Anterior cingulate cortex (tissue), 58 donors: ENCODE measurements at places on chromosomes 3 and 15.

DNA sequence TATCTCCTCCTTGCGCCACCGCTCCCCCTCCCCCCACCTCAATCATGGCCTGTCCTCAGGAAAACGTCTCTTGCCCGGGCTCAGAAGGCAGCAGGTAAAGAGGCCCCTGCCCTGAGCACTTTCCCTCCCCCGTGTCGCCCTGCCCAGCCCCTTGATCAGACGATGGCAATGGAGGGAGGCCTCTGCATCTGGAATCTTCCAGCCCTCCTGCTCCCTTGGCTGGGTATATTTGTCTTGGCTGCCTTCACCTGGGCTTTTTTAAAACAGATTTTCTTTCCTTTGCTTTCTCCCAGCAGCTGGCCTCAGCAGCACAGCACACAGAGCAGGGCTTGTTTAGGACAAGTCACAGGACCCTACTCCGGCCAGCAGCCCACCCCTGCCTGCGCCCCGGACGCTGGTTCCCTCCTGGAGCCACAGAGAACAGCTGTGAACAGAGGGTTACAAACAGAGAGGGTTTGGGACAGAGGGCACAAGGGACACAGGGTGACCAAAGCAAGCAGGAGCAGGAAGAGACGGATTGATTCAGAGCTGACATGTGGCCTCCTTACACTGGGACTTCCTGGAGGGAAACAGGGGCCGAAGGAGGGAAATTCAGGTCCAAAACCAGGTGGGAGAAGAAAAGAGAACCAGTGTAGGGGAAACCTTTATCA, 78.7 kb downstream of the ISG20 start:
- no peak for DNase-seq

- DNase-seq, result no peak
Observed at GRCh38 chr3:15460891-15461531, 33.6 kb downstream of the EAF1 start.

DNA sequence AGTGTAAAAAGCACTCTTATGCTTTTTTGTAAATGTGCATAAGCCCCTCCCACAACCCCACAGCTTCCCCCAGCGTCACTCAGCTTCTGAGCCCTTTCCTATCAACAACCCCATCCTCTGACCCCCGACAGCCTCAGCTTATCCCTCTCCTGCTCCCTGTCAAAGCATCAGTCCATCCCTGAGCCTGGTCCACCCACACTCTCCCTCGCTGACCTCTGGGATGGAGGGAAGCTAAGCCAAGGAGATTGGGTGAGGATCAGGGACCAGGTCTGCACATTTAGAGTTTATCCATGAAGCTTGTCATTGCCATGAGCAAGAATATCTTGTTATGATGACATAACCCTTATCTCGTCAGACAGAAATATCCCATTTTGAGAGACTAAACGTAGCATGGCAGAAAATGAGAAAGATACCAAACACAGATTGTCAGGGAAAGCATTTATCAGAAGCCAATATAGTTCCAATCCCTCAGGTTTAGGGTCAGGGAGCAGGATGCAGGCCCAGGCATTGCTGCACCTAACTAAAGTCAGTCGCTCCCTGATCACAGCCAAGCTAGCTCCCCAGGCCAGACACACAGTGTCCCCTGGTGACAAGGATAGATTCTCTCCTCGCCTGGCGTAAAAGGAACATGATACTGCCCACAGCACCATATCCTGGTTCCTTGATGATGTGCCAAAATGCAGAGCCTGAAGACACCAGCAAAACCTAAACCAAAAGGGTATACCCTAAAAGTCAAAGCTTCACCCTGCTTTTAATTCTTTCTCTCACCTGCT, 66.9 kb downstream of the DCLK3 start:
- no peak for DNase-seq

GRCh38 chr15:87365186-87365585, 891.4 kb downstream of the NTRK3 start:
- DNase-seq, result no peak

DNA sequence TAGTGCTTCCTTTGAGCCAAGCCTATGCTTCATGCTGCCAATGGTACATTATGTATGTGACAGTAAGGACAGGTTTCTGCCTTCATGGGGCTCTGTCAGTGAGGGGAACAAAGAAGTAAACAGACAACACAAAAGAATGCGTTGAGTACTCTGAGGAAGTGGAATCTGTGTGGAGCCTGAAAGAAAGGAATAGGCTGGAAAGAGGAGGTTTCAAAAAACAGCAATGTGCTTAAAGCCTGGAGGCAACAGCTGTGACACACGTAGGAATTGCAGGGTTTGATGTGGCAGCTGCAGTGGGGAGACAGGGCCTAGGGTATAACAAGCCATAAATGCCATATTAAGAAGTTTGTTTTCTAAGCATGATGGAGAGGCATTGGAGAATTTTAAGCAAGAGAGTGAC, 316.7 kb downstream of the CLSTN2 start:
- no peak for DNase-seq
